NCI-H1105 (cell line): ENCODE measurements at places on chromosomes 13 and 19.

- DNase-seq, result no peak
Observed at GRCh38 chr13:64455124-64455523, 2775.0 kb downstream of the PCDH9 start.

DNA sequence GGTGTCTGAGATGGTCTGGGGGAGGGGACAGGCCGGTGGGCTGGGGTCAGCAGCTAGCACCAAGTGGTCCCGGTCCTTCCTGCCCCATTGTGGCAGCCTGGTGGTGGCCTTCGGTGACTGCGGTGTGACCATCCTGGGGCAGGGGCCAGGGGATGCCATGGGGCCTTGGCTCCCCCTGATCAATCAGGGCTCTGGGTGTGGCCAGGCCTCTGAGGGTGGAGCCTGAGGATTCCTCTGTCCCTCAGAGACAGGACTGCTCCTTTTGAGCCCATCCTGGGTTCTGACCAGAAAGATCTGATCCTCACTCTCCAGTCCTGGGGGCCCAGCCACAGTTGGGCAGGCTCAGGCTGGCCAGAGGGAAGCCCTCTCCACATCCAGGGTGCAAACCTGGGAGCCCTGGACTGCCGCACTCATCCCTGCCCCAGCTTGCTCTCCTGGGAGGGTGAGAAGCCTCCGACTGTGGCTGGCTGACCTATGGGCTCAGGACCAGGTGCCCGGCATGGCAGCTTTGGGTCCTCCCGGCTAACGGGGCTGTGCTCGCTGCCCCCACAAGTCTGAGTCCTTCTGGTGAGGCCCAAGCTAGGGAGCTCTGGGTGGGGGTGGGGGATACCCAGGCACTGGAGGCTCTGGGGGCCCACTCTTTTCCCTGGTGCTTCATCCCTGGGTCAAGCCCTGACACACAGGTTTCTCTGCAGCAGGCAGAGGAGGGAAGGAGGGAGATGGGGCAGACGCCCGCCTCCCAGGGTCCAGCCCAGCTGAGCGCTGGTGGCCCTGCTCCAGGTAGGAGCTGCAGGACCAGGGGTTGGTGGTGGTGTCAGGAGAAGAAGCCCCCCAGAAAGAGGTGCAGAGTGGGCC lies 59.5 kb downstream of the IER2 start:
- DNase-seq, result no peak

DNA sequence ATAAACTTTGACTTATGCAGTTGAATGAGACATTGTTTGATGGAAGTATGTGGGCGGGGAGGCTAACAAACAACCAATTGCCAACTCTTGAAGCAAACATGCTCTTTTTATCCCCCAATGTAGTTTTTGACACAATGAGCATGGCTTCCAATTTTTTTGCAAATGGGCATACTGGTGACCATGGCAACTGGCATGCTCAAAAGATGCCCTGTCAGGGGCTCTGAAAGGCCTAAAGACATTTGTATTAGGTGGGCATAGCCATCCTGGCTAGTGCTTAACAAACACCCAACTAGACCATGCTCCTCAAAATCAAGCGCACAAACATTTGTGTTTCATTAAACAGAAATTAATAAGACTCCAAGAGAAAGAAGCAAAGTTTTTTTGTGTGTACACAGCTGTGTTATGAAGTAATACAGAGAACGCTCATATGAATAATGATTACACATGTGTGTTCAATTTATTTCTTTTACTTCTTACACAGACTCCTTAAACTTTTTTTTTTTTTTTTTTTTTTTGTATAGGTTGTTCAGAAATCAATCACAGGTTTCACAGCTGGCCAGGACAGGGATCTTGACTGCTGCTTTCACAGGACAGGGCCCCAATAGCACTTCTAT lies 95.6 kb downstream of the DLEU7 start:
- no peak for DNase-seq

DNA sequence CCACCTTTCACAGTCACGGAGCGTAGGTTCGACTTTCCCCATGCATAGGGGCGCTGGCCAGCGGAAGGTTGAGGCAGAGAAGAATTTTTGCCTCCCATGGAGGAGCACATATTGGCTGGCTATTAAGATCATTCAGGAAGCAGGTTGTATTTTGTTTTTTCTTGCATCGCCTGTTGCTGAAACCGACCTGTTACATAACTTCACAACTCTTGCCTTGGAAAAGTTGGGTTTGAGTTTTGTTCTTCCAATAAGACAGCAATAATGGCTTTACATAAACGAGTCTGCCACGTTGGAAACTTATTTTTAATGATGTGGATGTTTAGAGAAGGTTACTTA lies 1.4 kb downstream of the UPF1 start:
- no peak for DNase-seq

GRCh38 chr13:72097568-72097967 lies 230.6 kb upstream of the DACH1 start:
- no peak for DNase-seq

DNA sequence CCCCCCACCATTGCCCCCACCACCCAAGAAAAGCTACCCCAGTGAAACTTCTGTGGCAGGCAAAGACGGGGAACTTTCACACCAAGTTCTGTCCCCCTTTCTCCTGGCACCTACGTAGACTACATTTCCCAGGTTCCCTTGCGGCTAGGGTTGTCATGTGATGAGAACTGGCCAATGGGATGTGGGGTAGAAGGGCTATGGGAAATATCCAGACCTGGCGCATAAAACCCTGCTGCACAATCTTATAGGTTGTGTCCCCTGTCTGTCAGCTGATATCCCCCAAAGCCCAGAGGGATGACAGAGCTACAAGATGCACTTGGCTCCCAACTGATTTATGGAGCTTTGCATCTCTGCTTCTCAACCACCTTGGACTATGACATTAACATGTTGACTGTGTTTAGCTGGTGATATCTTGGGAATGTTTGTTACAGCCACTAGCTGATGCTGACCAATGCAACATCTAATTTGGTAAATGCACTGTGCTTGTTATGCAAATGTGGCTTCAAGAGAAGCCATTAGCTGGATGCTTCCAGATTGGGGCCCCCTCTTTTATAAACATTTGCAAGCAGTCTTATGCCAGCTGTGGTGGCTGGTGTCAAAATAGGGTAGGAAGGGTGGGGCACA lies 6.1 kb downstream of the SH2D3A start:
- no peak for DNase-seq

DNA sequence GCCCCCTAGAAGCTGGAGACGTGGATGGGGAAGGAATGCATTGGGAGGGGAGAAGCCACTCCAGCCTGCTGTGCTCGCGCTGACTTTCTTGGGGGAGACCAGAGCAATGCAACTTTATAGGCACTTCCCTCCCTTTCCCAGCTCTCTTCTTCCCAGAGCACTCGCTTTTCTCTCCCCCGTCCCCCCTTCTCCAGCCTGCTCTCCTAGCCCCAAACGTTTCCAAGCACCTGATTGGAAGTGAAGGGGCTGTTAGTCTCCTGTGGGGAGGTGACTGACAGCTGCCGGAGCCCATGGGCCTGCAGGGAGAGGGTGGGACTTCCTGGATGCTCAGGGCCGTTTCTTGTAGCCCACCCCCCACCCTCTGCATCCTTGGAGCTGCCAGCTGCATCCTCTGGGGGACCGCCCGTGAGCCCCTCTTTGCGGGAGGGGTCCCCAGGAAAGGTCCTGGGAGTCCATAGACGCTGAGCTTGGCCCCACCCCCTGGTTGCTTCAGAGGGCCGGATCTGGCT lies 2.5 kb downstream of the HDGFL2 start:
- peak; percentile 82 for DNase-seq

- DNase-seq, result no peak
Observed at GRCh38 chr13:104014803-104015645, 948.8 kb upstream of the SLC10A2 start.

- DNase-seq, result no peak
Observed at GRCh38 chr19:47398707-47399597, 20.4 kb downstream of the MEIS3 start.

- DNase-seq, result no peak
Observed at GRCh38 chr19:15072930-15073647, 8.9 kb upstream of the OR1I1 start.

GRCh38 chr13:24618011-24618955 lies 61.9 kb upstream of the ATP12A start:
- no peak for DNase-seq

GRCh38 chr19:32580353-32580900 lies 563 bp upstream of the PDCD5 start:
- DNase-seq, result no peak
